ENCODE measurements at places on chromosomes 2 and 18.

DNA sequence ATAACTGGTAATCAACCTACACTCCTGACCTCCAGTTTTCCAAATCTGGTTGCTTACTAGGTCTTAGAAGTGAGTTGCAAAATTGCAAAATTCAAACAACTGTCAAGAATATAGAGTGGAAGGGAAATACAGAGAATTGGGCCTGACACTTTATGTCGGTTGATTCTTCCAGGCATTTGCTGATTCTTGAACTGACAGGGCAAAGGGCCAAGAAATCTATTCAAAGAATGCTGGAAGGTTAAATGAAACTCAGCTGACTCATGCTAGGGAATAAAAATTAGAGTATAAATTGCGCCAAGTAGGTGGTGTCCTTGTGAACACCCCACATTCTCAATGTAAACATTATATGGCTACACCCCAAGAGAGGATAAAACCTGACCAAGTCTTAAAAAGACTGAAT is 21.5 kb upstream of the ZSCAN30 start:
- peak; percentile 77 for DNase-seq

DNA sequence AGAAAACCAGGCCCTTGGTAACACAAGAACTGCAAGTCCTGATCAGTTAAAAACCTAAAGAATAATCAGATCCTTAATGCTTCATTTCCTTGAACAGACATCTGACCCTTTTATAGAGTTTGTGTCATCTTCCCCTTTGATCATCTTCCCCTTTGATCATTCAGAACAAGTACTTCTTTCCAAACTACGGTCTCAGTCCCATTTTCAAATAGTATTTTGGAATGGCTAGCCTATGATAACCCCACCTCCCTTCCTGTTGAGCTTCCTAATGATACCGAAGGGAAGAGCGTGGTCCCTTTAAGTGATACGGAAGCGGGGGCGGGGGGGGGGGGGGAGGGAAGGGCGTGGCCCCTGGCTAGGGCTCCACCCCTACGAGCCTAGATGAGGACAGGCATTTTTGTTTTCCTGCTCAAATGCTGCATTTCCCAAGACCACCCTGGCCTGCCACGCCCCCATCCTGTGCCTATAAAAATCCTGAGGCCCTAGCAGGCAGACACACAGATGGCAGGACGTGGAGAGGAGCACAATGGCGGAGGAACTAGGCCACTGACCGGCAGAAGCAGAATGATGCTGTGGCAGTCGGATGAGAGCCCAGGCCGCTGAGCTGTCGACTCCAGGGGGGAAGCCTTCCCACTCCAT is 24.1 kb upstream of the CHRNA1 start:
- no peak for DNase-seq

GRCh38 chr18:48920408-48921038 is 30.2 kb downstream of the SMAD7 start:
- no peak for DNase-seq

DNA sequence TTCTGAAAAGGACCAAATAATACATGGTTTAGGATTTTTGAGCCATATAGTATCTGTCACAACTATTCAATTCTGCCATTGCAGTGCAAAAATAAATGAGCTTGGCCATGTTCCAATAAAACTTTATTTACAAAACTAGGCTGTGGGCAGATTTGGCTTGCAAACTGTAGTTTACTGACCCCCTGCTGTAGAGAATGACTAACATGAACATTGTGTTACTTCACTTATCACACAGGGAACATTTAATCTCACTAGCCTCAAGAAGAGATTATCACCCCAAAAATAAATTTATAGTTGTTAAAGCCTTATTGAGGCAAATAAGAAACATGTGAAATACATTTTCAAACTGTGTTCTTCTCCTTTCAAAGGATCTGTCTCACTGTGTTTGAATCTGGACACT is 766.2 kb downstream of the MBD2 start:
- DNase-seq, result no peak

DNA sequence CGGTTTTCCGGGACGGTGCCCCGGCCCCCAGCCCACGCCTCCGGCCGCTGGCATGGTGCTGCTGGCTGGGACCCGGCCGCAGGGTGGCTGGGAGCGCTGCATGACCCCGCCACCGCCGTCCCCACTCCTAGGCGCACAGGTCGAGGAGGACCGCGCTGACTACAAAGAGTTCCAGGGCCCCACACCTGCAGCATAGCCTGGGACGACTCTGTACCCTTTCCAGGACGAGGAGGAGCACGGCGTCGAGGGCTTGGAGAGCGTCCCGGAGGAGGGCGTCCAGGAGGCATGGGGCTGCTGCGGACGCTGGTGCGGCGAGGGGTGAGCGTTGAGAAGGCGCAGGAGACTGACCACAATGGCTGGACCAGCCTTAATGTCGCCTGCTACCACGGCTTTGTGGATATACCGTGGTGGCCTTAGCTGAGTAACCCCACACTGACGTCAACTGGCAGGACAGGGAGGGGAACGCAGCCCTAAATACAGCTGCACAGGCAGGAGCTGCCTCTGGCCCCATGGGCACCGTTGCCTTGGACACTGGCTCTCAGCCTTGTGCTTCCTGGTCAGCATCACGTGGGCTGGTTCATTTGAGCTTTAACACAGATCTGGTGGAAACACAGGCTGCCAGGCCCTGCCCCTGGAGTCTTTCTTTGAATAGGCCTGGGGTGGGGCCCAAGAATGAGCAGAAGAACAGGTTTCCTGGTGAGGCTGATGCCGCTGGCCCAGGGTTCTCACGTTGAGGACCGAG is 40.9 kb upstream of the TRIM43B start:
- DNase-seq, result peak; percentile 24

DNA sequence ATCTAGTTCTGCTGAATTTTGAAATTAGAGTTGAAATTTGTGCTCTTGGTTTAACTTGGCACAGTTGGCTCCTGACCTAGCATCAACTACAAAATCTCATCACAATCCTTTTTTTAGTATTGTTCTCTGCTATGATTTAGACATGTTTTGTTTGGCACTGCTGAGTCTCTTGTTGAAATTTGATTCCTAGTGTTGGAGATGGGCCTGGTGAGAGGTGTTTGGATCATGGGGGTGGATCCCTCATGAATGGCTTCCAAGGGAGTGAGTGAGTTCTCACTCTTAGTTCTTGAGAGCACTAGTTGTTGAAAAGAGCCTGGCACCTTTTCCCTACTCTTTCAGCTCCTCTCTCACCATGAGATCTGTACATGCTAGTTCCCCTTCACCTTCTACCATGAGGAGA is 605.6 kb upstream of the SLC39A10 start:
- DNase-seq, result peak; percentile 12

DNA sequence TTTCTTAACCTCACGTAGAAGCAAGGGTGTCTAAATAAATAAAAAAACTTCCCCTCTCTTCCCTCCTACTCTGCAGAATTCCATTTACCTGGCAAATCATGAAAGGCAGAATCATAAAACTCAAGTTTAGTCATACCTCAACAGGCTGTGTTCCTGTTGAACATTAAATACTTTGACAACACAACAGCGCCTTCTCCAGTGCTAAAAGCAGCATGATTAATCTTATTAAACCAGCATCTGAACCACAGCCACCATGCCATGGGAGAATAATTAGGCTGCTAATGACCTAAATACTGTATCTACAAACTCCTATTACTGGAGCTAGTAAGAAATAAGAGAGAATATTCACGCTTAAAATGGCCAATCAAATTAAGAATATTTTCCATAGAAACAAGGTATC is 68.1 kb downstream of the CDH2 start:
- peak; percentile 70 for DNase-seq

DNA sequence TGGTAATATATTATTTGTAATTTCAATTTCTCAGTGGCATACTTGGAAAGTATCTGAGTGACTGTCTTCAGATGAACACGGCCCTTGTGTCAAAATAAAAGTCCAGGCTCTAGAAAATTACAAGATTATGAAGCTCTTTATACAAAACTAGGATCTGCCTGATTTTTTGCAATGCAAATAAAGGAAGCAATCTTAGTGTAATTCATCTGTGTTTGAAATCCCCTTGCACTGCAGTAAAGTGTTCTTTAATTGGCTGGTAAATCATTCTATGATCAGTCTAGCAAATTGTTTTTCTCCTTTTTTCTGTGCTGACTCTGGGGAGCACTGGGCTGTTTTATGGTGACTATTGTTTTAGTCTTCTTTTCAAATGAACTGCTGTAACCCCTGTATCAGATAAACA is 1039.0 kb downstream of the SOCS6 start:
- DNase-seq, result no peak

GRCh38 chr2:144102386-144102785 is 417.5 kb downstream of the ZEB2 start:
- no peak for DNase-seq

DNA sequence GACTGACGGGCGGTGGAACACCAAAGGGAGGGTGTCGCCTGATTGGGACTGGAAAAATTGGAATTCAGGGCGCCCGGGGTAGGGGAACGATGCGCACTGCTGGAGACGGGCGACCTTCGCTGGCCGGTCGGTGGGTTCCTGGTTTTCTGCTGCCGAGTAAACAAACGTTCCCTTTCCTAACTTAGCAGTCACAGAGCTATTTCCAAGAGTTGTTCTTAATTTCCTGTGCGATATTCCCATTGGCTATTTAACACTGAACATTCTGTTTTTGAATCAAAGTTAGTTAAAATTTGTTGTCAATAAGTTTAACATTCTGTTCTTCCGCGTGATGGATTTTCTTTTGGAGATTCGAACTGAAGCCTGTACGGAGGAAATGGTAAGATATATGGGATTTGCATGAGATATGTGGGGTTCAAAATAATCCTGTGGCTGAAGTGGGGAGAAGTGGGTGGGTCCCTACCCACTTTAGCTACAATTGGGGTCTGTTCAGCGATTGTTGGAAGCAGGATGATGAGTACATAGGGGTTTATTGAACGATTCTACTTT is 862 bp downstream of the C18orf54 start:
- DNase-seq, result peak; percentile 42

- no peak for DNase-seq
Observed at GRCh38 chr2:241011296-241011600, 12.8 kb downstream of the SNED1 start.

DNA sequence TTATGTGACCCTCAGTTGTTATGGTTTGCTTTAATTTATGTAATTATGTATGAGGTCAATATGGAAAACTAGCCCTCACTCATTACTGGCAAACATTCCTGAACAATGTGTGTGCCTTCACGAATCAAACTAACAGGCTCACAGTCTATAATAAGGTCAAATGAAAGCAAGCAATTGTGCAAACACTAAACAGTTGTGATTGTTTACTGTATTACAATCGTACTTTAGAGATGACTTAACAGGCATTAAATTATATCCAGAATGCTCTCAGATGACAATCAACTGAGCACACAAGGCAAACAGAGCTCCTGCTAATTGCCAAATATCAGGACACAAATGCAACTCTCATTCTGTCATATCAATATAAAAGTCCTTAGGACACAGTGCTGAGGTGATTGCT is 29.5 kb downstream of the COL5A2 start:
- DNase-seq, result peak; percentile 83

GRCh38 chr18:63220903-63221302 is 98.7 kb downstream of the BCL2 start:
- no peak for DNase-seq

DNA sequence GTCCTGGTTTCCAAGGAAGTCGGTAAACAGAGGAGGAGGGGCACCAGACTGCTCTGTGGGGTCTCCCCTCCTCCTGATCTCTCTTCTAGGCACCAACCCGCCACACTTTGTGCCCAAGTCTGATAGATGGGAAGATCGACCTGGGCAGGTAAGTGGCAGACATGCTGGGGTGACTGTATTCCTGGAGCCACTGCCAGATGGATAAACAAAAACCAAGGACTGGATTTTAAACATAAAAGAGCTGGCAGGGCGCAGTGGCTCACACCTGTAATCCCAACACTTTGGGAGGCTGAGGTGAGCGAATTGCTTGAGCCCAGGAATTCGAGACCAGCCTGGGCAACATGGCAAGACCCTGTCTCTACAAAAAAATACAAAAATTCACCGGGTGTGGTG is 181.2 kb downstream of the ANAPC1 start:
- no peak for DNase-seq

DNA sequence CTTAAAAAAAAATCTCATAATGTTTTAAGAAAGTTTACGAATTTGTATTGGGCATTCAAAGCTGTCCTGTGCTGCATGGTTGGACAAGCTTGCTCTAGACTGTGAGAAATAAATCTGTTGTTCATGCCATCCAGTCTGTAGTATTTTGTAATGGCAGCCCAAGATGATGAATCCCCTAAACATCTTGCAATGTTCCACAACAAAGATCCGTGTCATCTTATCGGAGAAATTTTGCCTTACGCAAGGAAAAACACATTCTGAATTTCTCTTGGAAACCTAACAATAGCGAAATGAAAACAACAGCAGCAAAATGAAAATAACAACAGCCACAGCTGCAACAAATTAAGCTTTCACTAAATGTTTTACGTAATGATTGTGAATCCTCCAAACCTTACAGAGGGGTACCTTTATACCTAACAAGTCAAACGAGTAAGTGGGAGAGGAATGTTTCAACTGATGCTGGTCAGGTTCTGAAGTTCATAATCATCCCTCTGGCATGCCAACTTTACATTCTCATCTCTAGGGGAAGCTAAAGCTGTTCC is 76.1 kb upstream of the RNU4ATAC start:
- DNase-seq, result no peak

DNA sequence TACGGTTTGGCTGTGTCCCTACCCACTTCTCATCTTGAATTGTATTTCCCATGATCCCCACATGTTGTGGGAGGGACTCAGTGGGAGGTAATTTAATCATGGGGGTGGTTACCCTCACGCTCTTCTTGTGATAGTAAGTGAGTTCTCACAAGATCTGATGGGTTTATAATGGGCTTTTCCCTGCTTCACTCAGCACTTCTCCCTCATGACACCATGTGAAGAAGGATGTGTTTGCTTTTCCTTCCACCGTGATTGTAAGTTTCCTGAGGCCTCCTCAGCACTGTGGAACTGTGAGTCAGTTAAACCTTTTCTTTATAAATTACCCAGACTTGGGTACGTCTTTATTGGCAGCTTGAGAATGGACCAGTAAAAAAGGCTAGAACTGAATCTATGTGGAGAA is 750.0 kb upstream of the ID2 start:
- DNase-seq, result no peak

DNA sequence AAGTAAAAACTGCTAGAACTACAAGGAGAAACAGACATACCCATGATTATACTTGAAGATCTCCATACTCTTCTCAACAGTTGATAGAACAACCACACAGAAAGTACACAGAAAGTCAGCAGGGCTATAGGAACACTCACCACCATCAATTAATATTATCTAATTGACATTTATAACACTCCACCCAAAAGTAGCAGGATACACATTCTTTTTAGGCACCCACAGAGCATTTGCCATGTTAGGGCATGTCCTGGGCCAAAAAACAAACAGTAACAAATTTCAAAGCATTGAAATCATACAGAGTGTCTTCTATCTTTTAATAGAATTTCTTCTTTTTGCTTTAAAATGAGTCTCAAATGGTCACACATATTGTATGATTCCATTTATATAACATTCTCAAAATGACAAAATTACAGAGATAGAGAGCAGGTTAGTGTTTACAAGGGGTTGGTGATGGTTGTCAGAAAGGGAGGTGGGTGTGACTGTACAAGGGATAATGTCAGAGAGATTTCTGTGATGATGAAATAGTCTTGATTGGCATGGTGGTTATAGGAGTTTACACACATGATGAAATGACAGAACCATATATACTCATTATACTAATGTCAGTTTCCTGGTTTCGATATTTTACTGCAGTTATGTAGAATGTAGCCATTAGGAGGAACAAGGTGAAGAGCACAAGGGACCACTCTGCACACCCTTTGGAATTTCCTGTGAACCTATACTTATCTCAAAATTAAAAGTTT is 82.8 kb downstream of the NCK2 start:
- DNase-seq, result no peak

GRCh38 chr18:22032392-22032961 is 136.9 kb upstream of the GATA6 start:
- peak; percentile 98 for DNase-seq
